Esophagus squamous epithelium (tissue), 5 donors: ENCODE measurements at places on chromosomes 4 and X.

GRCh38 chr4:123587983-123588494 is 191.4 kb downstream of the SPRY1 start:
- no peak for DNase-seq

GRCh38 chrX:40278340-40279090 is 180.8 kb upstream of the BCOR start:
- no peak for DNase-seq

- no peak for DNase-seq
Measured at GRCh38 chr4:53676402-53676871, 85.2 kb upstream of the LNX1 start.

- no peak for DNase-seq
Measured at GRCh38 chr4:83339573-83339972, 4.9 kb upstream of the HPSE start.

GRCh38 chr4:56540826-56541225 is 35.2 kb downstream of the ARL9 start:
- DNase-seq: no peak

DNA sequence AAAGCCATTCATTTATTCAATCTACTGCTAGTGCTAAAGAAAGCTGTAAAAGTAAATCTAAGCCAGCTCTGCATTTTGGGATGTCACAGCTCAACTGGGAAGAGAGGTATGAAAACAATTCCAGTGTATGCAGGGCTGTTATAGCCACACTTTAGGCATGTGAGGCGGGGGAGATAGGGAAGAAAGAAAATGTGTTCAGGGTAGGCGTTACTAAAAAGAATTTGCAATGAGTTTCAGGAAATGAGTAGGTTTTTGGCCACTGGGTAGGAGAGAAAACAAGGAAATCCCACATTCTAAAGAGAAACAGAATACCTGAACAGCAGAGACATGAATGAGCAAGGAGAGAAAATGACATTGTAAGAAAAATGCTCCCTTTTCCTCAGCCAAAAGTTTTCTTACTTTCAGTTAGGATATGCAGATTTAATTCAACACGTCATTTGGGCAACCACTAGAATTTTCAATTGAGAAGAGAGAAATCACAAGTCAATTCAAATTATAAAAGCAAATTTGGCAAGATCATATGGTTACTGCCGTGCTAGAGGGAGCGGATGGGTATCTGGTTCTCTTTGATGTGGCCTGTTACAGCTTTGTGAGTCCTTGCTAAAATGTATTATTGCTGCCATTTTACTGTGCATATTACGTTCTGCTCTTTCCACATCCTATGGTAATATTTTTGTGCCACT is 226.3 kb downstream of the KCNIP4 start:
- DNase-seq: no peak

GRCh38 chrX:102950908-102951866 is 14.1 kb downstream of the RAB40AL start:
- DNase-seq: no peak

DNA sequence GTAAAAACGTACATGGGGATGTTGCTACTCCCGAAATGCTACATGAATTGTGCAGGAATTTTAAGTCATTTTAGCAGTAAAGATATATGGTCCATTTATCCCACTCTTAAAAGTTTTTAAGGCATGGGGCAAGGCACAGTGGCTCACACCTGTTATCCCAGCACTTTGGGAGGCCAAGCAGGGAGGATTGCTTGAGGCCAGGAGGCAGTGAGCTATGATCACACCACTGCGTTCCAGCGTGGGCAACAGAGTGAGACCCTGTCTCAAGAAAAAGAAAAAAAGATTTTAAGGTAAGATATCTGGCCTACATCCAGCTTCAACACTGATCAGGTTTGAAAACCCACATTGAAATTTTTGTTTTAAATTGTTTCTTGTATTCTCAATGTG is 1.2 kb upstream of the SEC24D start:
- DNase-seq: no peak

GRCh38 chr4:762211-763190 is 56.9 kb downstream of the PCGF3 start:
- DNase-seq: no peak

DNA sequence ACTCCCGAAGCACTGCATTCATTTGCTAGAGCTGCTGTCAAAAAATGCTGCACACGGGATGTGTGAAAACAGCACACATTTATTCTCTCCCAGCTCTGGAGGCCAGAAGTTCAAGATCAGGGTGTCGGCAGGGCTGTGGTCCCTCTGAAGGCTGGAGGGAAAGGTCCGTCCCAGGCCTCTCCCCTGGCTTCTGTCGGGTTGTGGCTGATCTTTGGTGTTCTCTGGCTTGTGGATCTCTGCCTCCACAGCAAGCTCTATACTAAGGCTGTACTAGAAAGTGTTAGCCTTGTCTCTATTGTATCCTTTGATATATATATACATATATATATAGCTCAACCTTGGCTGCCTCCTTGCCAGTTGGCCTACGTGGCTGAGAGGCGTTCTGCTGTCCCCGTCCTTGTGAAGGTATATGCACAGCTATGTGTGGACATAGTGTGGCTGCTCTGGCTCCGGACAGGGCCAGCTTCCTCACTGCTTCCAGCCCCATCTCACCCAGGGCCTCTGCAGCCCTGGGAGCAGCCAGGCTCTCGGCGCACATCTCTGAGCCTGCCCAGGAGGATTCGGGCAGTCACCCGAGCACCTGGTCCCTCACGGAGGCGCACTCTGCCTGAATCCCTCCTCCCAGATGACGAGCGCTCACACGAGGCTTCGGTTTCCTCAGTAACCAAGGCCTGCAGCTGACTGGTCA is 15.0 kb upstream of the DUSP9 start:
- DNase-seq: no peak

DNA sequence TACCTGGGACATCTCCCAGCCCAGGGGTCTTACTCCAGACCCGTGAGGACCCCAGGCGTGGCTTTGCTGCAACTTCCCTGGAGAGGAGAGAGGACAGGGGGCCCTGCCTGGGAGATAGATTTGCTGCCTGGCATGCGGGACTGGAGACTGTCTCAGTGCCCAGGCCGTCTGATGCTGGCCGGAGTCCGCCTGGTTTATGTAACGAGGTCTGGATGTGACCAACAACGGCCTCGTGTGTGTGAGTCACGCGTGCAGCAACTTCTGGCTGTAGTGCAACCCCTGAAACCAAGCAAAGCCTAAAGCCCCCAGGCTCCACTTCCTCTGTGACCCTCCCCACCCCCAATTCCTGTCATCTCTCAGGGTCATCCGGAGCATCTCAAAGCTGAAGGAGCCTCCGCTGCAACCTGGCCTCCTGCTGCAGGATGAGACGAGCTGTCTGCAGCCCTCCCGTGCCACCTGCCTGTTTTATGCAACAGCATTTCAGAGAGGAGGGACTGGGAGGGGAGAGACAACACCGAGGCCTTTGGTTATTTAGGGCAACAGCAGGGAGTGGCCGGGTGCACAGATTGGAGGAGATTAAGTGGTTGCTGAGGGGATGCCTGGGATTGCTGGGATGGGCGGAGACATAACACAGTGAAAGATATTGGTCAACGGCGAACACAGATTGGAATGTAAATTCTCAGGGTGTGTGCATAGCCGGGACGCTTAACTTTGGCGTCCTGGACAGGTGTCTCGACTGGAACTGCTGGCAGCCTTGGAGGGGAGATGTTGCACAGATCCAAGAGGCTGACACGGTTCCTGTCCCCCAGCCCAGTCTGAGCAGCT is 16.0 kb downstream of the XG start:
- DNase-seq: no peak

GRCh38 chrX:150211988-150212387 is 151.1 kb upstream of the MAMLD1 start:
- no peak for DNase-seq

- no peak for DNase-seq
Measured at GRCh38 chrX:30597216-30598012, 19.8 kb upstream of the TASL start.

DNA sequence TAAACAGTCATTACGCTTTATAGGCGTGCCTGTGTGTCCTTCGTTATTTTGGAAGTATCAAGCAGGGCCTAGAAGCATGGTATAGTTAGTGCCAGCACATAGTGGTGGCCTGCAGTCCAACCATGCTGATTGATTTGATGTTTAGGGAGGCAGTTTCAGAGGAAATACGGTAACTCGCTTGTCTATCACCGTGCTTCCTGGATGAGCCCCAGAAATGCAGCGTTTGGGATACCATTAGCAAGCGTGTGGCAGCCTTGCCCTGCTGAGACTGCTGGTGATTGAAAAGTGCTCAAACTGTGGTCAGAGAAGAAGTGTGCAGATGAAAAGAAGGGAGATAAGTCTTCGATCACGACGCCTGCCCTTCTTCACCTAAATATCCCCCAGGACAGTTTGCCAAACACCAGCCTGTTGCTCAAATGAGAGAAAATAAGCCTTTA is 158.4 kb downstream of the CHIC2 start:
- DNase-seq: no peak

DNA sequence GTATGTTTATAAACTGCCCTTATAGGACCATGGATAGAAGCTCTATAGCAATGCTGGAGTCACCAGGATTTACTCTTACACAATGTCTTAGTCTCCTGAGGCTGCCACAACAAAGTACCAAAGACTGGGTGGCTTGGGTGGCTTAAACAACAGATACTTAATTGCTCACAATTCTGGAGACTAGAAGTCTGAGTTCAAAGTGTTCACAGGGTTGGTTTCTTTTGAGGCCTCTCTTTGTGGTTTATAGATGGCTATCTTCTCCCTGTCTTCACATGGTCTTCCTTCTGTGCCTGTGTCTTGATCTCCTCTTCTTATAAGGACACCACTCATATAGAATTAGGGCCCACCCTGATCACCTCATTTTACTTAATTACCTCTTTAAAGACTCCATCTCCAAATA is 2.0 kb upstream of the TRPC3 start:
- DNase-seq: no peak

DNA sequence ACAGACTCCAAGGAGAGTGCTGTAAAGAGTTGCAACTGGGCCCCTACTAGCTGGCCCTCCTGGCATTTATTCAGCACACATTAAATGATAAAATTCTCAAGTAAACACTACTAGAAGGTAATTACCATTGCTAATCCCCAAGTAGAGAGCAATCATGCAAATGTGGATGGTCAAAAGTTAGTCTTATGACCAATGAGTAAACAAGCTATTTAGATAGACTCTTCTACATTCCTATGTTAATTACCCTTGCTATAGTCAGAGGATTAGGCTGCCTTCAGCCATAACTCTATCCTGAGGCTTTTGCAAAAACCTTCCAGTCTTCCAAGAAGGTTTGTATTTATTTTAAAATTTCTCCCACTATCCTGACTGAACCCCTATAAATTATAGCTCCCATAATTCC is 28.3 kb upstream of the HPGD start:
- no peak for DNase-seq

DNA sequence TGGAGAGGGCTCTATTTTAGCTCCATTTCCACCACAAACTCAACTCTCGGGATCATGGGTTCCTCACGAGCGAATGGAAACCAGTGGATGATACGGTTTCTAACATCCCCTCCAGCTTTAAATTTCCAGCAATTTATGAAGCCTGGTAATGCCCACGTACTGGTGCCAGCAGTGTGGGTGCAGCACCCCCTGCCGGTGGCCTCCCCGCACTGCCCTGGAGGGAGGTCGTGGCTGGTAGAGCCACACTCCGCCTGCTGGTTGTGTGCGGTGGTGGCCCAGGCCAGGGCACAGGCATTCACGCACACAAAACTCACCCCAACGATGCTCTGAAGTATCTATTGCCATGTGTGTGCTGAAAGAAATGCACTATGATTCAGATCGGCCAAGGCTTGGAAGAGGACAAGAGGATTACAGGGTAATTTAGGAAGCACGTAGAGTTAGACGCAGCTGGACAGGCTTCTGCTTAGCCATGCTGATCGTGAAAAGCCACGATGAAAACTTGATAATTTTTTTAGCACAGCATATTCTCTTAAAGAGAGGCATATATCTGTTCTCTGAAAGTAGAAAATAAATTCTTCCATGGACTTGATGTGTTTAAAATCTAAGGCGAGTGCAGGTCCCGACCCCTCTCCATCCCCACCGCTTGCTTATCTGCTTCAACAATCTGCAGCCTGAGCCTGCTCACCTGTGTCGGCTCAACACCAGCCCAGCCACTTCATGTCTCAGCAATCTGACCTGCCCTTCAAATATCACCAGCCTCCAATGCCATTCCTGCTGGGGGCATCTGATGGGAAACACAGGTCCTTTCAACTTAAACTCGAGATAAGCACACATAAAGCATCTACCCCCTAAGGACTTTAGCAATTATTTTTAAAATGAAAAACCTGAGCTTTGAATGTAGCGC is 59.1 kb downstream of the SCD5 start:
- no peak for DNase-seq

DNA sequence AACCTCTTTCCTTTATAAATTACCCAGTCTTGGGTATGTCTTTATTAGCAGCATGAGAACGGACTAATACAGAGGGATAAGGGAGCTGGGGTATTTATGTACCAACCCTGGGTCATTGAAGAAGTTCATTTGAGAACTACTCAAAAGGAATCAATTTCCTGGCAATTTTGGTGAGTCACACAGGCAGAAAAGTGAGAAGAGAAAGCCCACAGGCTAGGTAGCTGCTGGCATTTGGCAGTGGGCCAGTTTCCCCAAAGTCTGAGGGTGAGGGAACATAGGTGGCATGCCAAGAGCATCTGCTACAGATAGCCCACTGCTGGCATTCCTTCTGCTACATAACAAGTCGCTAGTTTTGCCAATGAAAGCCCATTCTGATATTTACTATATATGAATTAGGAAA is 411.2 kb downstream of the MID1IP1 start:
- DNase-seq: no peak

DNA sequence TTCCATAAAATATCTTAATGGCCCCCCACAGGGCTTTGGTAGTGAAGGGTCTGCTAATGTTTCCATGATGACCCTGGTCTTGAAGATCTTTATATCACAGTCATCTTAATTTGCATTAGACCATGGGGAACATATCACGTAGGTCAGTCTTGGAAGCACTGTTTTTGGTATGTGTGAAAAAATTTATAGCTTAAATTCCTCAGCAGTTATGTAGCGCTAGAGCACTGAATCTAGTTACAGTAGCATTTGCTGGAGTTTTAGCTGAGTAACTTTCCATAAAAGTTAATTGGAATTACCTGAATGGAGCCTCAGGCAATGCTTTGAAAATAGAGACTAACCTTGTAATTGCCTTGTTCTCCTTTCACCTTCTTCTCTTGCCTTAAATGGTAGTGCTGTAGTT is 648.8 kb downstream of the IQCM start:
- DNase-seq: no peak

DNA sequence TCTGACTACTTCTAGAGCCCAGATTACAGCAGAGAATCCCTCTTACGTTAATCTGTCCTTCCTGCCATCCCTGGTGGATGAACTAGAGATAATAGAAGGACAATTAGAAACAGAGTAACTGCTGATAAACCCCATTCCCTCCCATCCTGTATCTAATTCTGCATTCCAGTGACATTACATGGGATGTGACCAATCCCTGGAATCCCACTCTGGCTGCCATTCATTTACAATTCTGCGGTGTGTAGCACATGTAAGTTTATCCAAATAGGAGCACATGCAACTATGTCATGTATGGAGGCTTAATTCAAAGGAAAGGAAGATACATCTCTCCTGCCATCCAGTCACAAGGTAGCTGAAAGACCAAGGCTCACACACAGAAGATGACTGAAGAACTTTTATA is 339.5 kb downstream of the GPAT3 start:
- no peak for DNase-seq
